Immature natural killer cell (primary cell): ENCODE measurements at places on chromosomes 2 and 18. TPM values are rescaled to one million over a fixed set of nuclear protein-coding genes. Genes with fewer than 3 reads are reported as not detected.
A peak's percentile ranks its signal among the peaks of the same experiment; 100 is the strongest.

Gene ASTL
- polyA plus RNA-seq, result not detected

Gene TACR1
- polyA plus RNA-seq, result not detected

Gene CCDC102B
- polyA plus RNA-seq, result 7.0 TPM

Gene CNTNAP5
- polyA plus RNA-seq, result not detected

Gene SCYGR4
- not detected for polyA plus RNA-seq

Gene CELF4
- 0.13 TPM for polyA plus RNA-seq

Gene ALKAL2
- polyA plus RNA-seq, result 4.1 TPM

Gene ACKR3
- 5.9 TPM for polyA plus RNA-seq

Gene PLB1
- not detected for polyA plus RNA-seq

Gene REG1B
- not detected for polyA plus RNA-seq

- H3K27ac ChIP-seq, result peak overlapping the region; percentile 98
- peaks cover 12% of the 10 kb centered on the region for H3K27me3 ChIP-seq
- peak overlapping the region; percentile 93 for H3K4me3 ChIP-seq
- H3K36me3 ChIP-seq, result peaks cover 9% of the 10 kb centered on the region
Observed at GRCh38 chr2:42810121-42810970, 18.0 kb upstream of the HAAO start.

GRCh38 chr2:38610851-38611801 is 8.4 kb upstream of the HNRNPLL start:
- H3K27me3 ChIP-seq, result peaks cover 2% of the 10 kb centered on the region
- no peak overlapping the region for H3K27ac ChIP-seq
- no peak overlapping the region for H3K4me3 ChIP-seq
- H3K36me3 ChIP-seq, result no peaks in the 10 kb centered on the region
- H3K4me1 ChIP-seq, result no peaks in the 10 kb centered on the region

GRCh38 chr2:176111309-176111663 is 4.2 kb downstream of the HOXD11 start:
- H3K27ac ChIP-seq, result no peak overlapping the region
- no peak for DNase-seq
- no peaks in the 10 kb centered on the region for H3K36me3 ChIP-seq
- no peak overlapping the region for H3K4me3 ChIP-seq
- H3K4me1 ChIP-seq, result peaks cover 13% of the 10 kb centered on the region
- H3K27me3 ChIP-seq, result peaks cover 75% of the 10 kb centered on the region

DNA sequence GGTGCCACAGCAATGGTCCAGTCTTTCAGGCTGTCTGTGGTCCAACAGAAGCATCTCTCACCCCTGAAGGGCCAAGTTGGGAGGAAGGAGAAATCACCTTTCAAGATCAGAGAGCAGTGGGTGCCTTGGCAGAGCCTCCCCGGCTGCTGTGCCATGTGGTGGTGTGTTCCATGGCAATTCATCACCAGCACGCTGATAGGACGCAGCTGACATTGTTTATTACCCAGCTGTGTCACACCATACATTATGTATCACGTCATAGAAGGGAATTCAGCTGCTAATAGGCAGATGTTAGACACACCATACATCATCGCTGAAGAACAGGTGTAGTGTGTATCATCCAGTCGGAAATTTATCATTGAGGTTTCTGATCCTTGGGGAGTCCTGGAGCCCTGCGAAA is 29.6 kb upstream of the RPL31 start:
- no peaks in the 10 kb centered on the region for H3K36me3 ChIP-seq
- no peaks in the 10 kb centered on the region for H3K4me1 ChIP-seq
- peaks cover 5% of the 10 kb centered on the region for H3K27me3 ChIP-seq
- no peak overlapping the region for H3K4me3 ChIP-seq
- DNase-seq, result no peak

- no peaks in the 10 kb centered on the region for H3K4me1 ChIP-seq
- no peaks in the 10 kb centered on the region for H3K36me3 ChIP-seq
- H3K27ac ChIP-seq, result no peak overlapping the region
- DNase-seq, result no peak
Observed at GRCh38 chr2:72901426-72901825, 14.2 kb downstream of the SPR start.

GRCh38 chr18:51195451-51196117 is 1.9 kb downstream of the MEX3C start:
- H3K27me3 ChIP-seq, result peaks cover 17% of the 10 kb centered on the region
- peak overlapping the region; percentile 97 for H3K27ac ChIP-seq
- H3K4me3 ChIP-seq, result peak overlapping the region; percentile 99
- peaks cover 61% of the 10 kb centered on the region for H3K4me1 ChIP-seq
- peaks cover 16% of the 10 kb centered on the region for H3K36me3 ChIP-seq

DNA sequence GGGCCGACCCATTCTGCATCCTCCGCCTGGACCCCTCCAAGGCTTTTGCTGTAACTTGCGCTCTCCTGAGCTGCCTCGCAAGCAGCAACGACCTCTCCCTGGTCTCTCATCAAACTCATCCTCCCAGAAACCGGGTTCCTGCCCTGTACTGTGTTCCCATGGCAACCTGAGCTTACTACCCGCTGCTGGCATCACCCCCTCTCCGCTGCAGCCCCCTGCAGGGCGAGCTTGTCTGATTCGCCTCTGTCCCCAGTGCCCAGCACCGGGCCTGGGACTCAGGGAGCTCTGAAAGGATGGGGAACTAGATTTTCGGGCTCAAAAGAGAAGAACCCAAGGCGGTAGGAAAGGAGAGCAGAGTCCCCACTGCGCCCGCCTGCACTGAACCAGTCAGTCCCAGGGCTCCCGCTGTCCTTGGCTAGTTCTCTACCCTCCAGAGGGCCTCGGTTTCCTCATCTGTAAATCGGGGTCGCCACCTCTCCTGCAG is 463 bp downstream of the HS1BP3 start:
- no peaks in the 10 kb centered on the region for H3K36me3 ChIP-seq
- H3K4me1 ChIP-seq, result peaks cover 44% of the 10 kb centered on the region
- peak overlapping the region; percentile 89 for H3K4me3 ChIP-seq
- DNase-seq, result no peak
- H3K27me3 ChIP-seq, result peaks cover 10% of the 10 kb centered on the region

DNA sequence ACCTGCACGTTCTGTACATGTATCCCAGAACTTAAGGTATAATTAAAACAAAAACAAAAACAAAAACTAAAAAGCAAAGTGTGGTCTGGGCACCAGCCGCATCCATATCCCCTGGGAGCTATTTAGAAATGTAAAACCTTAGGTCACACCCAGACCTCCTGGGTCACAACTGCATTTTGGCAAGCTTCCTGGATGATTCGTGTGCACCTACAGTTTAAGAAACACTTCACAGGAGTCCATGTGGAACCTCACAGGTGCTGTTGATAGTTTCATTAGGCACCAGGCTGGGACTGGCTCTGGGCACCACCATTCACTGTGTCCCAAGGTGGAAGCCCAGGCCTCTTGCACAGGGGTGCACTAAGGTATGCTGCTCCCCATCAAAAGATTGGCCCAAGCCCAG is 103.6 kb upstream of the BOD1L2 start:
- no peak overlapping the region for H3K27ac ChIP-seq
- H3K36me3 ChIP-seq, result no peaks in the 10 kb centered on the region
- H3K27me3 ChIP-seq, result peaks cover 6% of the 10 kb centered on the region
- no peak for DNase-seq

DNA sequence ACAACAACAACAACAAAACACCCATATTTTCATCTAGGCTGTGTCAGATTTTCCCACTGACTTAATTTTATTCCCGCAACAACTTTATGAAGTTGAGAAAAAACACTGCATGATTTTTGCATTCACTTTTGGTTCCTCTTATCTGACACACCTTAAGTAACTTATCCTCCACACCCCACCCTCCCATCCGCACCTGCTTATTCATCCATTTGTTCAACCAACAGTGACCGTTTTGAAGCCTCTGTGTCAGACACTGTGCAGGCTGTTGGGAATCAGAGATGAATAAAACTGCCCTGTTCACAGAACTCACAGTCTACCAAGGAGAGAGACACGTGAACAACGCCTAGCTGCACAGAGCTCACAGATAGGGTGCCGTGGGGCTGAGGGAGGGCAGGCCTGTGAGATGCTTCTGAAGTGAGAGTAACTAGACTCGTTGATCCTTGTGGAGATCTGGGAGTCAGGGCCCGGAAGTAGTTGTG is 7.4 kb downstream of the CNNM4 start:
- H3K27ac ChIP-seq, result no peak overlapping the region
- no peak overlapping the region for H3K4me3 ChIP-seq
- no peaks in the 10 kb centered on the region for H3K27me3 ChIP-seq
- peaks cover 5% of the 10 kb centered on the region for H3K36me3 ChIP-seq

DNA sequence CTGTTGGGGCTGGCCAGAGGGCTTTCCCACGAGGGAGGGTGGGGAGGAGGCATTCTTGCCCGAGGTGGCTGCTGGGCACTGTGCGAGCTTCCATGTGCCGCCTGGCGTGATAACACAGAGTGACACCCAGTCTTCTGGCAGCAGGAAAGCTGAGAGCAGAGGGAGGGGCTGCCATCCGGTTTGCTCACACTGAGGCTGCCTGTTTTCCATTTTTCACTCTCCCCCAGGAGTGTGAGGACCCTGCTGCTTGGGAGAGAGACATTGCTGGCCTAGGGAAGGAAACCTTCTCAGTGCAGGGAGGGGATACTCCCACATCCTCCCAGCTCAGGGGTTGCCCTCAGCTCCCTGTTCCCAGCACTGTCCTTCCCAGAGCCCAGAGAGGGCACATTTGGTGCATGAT is 73.1 kb downstream of the INHBB start:
- H3K36me3 ChIP-seq, result no peaks in the 10 kb centered on the region
- no peak overlapping the region for H3K27ac ChIP-seq
- H3K4me3 ChIP-seq, result no peak overlapping the region
- peaks cover 1% of the 10 kb centered on the region for H3K27me3 ChIP-seq
- no peak for DNase-seq

GRCh38 chr2:37766106-37766505 is 94.7 kb upstream of the CDC42EP3 start:
- no peak for DNase-seq
- H3K36me3 ChIP-seq, result no peaks in the 10 kb centered on the region
- H3K4me1 ChIP-seq, result peaks cover 7% of the 10 kb centered on the region
- H3K4me3 ChIP-seq, result no peak overlapping the region

DNA sequence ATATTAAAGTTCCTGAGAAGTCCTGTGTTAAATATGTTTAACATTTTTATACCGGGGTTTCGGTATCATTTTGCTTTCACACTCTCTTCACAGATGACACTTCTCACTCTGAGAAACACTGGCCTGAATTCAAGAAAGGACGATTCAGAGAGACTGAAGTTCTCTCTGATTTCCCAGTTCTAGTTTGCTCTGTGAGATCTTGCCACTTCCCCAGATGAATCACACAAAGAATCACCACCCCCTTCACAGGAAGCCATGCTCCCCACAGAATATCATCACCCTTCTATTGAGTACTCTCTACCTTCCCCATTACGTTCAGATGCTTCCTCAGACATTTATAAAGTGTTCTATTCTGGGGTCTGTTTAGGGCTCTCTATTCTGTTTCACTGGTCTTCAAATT is 16.1 kb upstream of the CD207 start:
- peaks cover 77% of the 10 kb centered on the region for H3K4me1 ChIP-seq
- H3K27ac ChIP-seq, result peak overlapping the region; percentile 82
- DNase-seq, result peak; percentile 70
- peak overlapping the region; percentile 68 for H3K4me3 ChIP-seq
- no peaks in the 10 kb centered on the region for H3K36me3 ChIP-seq

GRCh38 chr2:106269591-106270291 is 75.6 kb upstream of the UXS1 start:
- no peak for DNase-seq
- H3K27me3 ChIP-seq, result peaks cover 6% of the 10 kb centered on the region
- peak overlapping the region; percentile 70 for H3K4me3 ChIP-seq
- peaks cover 54% of the 10 kb centered on the region for H3K4me1 ChIP-seq
- H3K27ac ChIP-seq, result peak overlapping the region; percentile 80
- H3K36me3 ChIP-seq, result no peaks in the 10 kb centered on the region

DNA sequence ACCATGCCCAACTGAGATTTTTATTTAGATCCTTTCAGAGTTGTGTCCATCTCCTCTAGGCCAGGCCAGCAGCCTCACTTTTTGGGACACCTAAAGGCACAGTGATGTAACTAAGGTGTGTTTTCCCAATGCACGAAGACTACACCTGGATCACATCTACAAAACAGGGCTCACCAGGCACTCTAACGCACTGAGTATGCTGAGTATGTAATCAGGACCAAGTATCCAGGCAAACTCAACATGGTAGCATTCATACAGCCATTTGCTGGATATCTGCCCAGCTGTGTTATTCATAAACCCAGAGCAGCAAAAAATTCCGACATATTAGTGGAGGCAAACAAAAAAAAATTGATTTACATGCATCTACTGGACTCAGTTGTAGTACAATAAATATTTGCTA is 33.8 kb downstream of the LPIN2 start:
- peak overlapping the region; percentile 99 for H3K27ac ChIP-seq
- no peak for DNase-seq
- peaks cover 3% of the 10 kb centered on the region for H3K27me3 ChIP-seq
- H3K36me3 ChIP-seq, result no peaks in the 10 kb centered on the region
- peak overlapping the region; percentile 88 for H3K4me3 ChIP-seq

DNA sequence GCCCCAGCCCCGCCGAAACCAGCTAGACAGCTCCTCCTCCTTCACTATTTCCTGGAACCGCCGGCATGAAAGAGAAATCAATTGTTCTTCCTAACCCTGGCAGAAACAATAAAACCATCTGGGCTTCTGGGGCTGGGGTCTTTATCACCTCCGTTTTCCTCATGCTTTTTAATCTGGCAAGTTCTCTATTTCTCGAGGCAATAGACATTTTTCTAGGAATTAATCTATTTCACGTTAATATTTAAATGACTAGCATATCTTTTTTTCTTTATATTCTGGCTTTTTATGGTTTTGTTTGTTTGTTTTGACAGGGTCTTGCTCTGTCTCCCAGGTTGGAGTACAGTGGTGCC is 1.4 kb upstream of the KIF1A start:
- peaks cover 16% of the 10 kb centered on the region for H3K27me3 ChIP-seq
- DNase-seq, result no peak
- H3K36me3 ChIP-seq, result no peaks in the 10 kb centered on the region
- H3K4me1 ChIP-seq, result peaks cover 10% of the 10 kb centered on the region

DNA sequence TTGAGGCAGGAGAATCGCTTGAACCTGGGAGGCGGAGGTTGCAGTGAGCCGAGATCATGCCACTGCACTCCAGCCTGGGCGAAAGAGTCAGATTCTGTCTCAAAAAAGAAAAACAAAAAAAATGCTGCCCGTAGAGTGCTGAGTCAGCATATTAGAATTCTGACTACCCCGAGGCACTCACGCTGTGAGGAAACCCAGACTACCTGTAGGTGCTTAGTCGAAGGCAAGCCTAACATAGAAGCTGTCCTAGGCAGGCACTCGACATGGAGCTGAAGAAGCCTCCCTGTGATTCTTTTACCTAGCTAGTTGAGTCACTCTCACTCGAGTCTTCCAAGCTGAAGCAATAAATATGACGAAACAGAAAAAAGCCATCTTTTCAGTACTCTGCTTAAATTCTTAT is 1323.2 kb upstream of the DDX18 start:
- H3K36me3 ChIP-seq, result no peaks in the 10 kb centered on the region
- no peaks in the 10 kb centered on the region for H3K4me1 ChIP-seq
- H3K4me3 ChIP-seq, result no peak overlapping the region
- no peak for DNase-seq

GRCh38 chr2:73033766-73034381 is 37.6 kb downstream of the SFXN5 start:
- no peak overlapping the region for H3K4me3 ChIP-seq
- no peak overlapping the region for H3K27ac ChIP-seq
- H3K36me3 ChIP-seq, result no peaks in the 10 kb centered on the region
- DNase-seq, result no peak
- H3K4me1 ChIP-seq, result no peaks in the 10 kb centered on the region

DNA sequence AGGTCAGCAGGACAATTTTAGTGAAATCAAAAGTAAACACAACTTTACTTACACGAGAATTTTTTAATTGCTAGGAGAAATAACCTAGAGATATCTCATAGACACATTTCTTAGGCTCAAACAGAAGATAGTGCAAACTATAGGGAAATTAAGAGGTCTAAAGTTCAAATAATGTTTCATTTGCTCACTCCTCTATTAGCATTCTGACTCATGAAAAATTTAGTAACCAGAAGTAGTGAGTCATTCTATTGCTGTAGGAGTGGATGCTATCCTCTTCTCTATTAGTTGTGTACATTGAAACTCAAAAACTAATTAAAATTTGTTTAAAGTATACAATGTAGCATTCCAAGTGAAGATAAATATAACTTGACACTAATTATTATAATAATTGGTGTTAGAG is 908.3 kb upstream of the TMEFF2 start:
- H3K4me1 ChIP-seq, result no peaks in the 10 kb centered on the region
- no peaks in the 10 kb centered on the region for H3K27me3 ChIP-seq
- no peak overlapping the region for H3K27ac ChIP-seq
